Activated T-cell treated with anti-CD3 and anti-CD28 coated beads, Interleukin-2, amount 50 U/mL, for 24 hours (primary cell): ENCODE measurements at places on chromosomes 1 and 21.

DNA sequence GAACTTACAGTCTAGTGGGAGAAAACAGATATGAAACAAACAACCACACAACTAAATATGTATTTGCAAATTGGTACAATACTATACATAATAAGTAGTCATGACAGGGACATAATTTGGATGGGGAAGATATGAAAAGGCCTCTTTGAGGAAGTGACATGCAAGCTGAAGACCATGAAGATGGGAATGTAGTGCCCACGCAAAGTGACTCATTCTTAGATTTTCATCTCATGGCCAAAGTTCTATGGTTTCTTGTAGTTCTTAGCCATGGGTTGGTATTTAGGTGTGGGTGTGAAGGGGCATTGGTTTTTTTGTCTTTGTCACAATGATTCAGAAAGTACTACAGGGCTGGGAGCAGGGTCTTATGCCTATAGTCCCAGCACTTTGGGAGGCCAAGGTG, 105.4 kb upstream of the FAM78B start:
- H3K4me3 ChIP-seq: no peak overlapping the region
- no peak overlapping the region for H3K27ac ChIP-seq
- H3K36me3 ChIP-seq: no peaks in the 10 kb centered on the region

DNA sequence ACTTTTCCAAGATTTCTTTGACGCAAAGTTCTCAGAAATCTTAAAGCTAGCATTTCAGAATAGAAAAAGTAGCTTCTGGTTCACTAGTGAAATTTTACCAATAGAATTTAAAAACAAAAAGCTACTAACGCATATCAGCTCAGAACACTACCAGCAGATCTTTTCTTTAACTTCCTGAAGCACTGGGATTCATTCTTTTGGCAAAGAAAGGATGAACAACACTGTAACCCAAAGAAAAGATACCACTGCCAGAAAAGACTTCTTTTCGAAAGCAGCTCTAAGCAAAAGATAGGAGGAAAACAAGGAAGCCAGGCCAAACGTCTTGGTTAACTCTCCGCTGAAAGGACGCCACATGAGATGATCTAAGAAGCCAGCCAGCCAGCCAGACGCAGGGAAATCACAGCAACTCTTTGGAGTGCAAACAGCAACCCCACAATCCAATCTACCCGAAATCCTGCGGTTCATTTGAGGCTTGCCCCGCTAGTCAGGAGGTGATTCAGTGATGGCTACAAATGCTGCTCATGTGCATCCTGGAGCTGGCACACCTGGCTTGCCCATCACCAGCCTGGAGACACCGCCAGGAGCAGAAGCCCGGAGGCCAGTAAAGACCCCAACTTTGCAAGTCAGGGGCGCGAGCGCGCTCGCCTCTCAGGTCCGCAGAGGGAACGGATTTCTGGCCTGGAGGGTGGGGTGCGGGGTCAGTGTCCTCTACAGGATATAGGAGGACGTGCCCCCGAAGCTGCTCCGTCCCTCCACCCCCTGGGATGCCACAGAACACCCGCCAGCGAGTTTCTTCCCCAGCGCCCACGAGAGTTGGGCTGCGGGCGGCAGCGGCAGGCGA, 812 bp downstream of the NBPF1 start:
- H3K27ac ChIP-seq: no peak overlapping the region
- no peaks in the 10 kb centered on the region for H3K27me3 ChIP-seq
- no peaks in the 10 kb centered on the region for H3K4me1 ChIP-seq
- no peaks in the 10 kb centered on the region for H3K36me3 ChIP-seq
- peak; percentile 76 for DNase-seq

- no peaks in the 10 kb centered on the region for H3K27me3 ChIP-seq
- peaks cover 26% of the 10 kb centered on the region for H3K4me1 ChIP-seq
- no peak overlapping the region for H3K27ac ChIP-seq
- no peak overlapping the region for H3K4me3 ChIP-seq
- DNase-seq: no peak
Measured at GRCh38 chr1:17014671-17015567, 3.2 kb upstream of the ATP13A2 start.

DNA sequence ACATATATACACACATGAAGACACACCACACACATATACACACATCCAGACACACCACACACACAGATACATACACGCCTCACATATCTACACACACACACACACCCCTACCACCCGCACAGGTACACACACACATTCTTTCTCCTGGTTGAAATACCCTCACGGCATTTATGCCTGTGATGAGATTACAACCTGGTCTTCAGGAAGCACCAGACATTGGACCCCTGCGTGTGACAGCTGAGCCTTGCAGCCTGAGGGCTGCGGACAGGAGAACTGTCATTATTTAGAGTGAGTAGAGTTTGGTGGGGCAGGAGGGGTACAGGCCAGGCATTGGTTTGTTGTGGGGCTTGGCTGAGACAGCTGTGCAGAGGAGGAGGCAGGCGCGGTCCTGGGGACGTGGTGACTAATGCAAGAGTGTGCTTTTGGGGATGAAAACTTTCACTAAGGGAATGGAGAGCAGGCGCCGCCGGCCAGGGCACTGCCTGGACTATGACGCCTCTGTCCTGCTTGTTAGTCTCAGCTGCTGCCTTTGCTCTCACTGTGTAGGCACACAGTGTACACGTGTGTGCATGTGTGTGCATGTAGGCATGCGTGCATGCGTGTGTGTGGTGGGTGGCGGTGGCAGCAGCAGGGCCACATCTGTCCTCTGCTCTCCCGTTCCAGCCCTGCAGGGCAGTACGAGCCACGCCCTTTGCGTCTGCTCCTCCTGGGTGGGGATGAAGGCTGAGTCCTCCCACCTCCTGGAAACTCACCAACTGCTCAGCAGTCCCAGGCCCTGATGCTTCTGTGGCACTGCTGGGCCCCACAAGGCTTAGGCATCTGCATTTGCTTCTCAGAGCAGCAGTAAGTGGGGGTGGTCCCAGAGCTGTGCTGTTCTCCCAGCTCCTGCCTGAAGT, 57.6 kb downstream of the SPSB1 start:
- no peak overlapping the region for H3K27ac ChIP-seq
- no peak overlapping the region for H3K4me3 ChIP-seq
- H3K4me1 ChIP-seq: peaks cover 8% of the 10 kb centered on the region
- H3K27me3 ChIP-seq: no peaks in the 10 kb centered on the region

DNA sequence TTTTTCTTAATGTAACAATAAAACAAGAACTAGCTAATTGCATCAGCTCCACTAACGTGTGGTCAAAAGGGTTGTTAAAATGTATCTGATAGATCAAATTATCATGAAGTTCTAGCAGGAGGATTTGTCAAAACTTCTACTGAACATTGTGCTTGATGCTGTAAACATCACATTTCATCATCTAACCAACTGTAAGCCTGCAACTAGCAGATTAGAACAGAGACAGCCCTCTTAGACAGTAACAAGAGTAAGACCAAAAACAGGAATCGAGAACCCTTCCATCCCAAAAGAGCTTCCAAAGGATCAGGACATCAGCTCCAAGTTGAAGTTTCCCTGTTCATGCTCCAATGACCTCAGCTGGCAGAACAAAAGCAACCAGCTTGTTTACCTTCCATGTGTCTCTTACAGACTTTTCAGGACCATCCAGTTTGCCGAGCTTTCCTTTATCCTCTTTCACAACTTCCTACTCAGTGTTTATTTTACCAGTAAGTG, 44.6 kb downstream of the NIBAN1 start:
- H3K4me1 ChIP-seq: peaks cover 16% of the 10 kb centered on the region
- no peak for DNase-seq
- H3K36me3 ChIP-seq: peaks cover 9% of the 10 kb centered on the region
- no peak overlapping the region for H3K27ac ChIP-seq

- peak overlapping the region; percentile 96 for H3K27ac ChIP-seq
- no peak for DNase-seq
- H3K36me3 ChIP-seq: peaks cover 21% of the 10 kb centered on the region
- peak overlapping the region; percentile 90 for H3K4me3 ChIP-seq
Measured at GRCh38 chr1:205211839-205212536, 486 bp upstream of the DSTYK start.

DNA sequence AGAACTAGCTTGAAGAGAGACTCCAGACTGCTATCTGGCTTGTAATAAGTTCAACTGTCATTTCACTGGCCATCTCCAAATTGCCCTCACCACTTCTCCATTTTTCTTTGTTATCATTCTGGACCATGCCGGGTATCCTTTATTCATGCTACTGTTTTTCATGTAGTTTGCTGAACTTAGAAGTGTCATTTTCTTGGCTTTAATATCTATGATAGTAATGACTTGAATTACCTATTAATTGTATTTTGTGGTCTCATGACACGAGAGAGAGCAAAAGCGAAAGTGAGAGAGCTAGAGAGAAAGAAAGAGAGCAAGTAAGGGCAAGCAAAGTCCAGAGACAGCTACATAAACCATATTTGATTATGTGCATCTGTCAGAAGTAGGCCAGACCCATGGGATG, 184.9 kb upstream of the ATP1B1 start:
- no peak for DNase-seq
- no peaks in the 10 kb centered on the region for H3K36me3 ChIP-seq
- peaks cover 8% of the 10 kb centered on the region for H3K4me1 ChIP-seq
- no peak overlapping the region for H3K27ac ChIP-seq
- peaks cover 6% of the 10 kb centered on the region for H3K27me3 ChIP-seq

DNA sequence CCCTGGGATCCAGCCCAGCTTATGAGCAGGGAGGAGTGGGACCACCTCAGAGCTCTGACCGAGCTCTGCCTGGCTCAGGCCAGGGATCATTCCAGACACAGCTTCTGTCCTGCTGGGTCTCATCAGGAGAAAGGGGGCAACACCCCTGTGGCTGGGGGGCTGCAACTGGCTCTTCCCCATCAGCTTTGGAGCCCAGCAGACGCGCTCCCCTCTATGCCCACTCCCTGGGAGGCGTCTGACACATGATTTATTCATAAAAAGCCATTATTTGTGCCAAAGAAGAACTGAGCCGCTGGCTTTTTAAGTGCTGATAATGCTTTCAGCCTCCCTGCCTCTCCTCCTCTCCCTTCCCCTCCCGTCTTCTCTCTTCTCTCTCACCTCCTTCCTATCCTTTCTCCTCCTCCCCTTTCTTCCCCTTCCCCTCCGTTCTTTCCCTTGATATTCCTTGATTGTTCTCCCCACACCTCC, 25.0 kb downstream of the FOXO6 start:
- no peaks in the 10 kb centered on the region for H3K36me3 ChIP-seq
- peaks cover 10% of the 10 kb centered on the region for H3K4me1 ChIP-seq
- peaks cover 45% of the 10 kb centered on the region for H3K27me3 ChIP-seq
- DNase-seq: no peak
- H3K4me3 ChIP-seq: no peak overlapping the region

GRCh38 chr1:235021321-235021720, 107.3 kb downstream of the TOMM20 start:
- peak; percentile 27 for DNase-seq
- no peaks in the 10 kb centered on the region for H3K27me3 ChIP-seq
- no peaks in the 10 kb centered on the region for H3K36me3 ChIP-seq
- H3K4me3 ChIP-seq: no peak overlapping the region
- no peak overlapping the region for H3K27ac ChIP-seq

DNA sequence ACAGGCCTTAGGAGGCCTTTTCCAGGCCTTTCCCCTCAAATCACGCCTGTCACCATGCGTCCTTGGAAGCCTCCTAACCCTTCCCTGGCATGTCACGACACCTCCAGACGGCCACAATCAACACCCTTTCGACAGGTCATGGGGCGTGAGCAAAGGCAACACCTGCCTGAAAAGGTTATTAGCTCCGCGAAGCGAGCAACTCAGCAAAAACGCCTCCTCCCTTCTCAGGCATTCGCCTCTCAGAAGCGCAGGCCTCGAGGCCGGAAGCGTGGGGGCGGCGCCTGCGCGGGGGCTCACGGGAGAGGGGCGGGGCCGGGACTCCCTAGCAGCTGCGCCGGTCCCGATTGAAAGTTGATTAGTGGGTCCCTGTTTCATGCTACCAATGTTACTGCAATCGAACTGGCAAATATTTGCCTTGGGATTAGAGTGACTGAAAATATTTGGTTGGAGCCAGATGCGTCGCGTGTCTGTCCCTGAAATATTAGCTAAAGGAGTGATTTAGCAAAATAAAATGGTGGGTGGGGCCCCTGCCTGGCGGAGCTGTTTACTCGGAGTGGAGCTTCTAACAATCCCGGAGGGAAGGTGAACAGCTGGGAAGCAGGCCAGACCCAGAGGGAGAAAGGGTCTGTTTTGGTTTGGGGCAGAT, 44.9 kb downstream of the GFI1 start:
- no peak overlapping the region for H3K4me3 ChIP-seq
- DNase-seq: no peak
- peaks cover 16% of the 10 kb centered on the region for H3K4me1 ChIP-seq
- no peaks in the 10 kb centered on the region for H3K27me3 ChIP-seq
- no peaks in the 10 kb centered on the region for H3K36me3 ChIP-seq

GRCh38 chr1:3194760-3195479, 125.9 kb downstream of the PRDM16 start:
- H3K4me1 ChIP-seq: no peaks in the 10 kb centered on the region
- H3K27me3 ChIP-seq: peaks cover 7% of the 10 kb centered on the region
- DNase-seq: no peak
- no peak overlapping the region for H3K27ac ChIP-seq

GRCh38 chr1:60950224-60951063, 131.9 kb upstream of the NFIA start:
- H3K4me3 ChIP-seq: no peak overlapping the region
- H3K36me3 ChIP-seq: no peaks in the 10 kb centered on the region
- peaks cover 2% of the 10 kb centered on the region for H3K4me1 ChIP-seq
- no peak for DNase-seq

DNA sequence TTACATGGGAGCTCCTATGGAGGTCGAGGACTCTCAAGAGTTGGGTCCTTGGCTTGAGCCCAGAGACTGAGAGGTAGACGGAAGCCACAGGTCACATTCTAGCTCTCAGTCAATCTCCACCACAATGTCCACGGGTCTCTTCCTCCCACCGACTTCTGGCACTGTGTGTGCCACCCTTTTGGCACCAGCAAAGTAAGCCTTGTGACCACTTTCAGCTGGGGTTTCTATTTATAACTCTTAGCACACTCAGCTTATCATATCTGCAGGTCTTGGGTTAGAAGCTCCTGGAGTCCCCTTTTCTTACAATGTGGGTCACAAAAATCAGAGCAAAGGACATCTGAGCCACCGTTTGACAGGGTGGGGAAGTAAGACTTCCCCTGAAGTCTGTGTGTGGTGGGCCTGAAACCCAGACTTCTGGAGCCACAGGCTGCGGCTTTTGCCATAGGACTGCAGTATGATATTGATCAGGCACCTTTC, 28.3 kb downstream of the NCMAP start:
- H3K4me3 ChIP-seq: no peak overlapping the region
- H3K27me3 ChIP-seq: no peaks in the 10 kb centered on the region
- DNase-seq: no peak
- H3K4me1 ChIP-seq: peaks cover 7% of the 10 kb centered on the region
- no peaks in the 10 kb centered on the region for H3K36me3 ChIP-seq
- no peak overlapping the region for H3K27ac ChIP-seq

DNA sequence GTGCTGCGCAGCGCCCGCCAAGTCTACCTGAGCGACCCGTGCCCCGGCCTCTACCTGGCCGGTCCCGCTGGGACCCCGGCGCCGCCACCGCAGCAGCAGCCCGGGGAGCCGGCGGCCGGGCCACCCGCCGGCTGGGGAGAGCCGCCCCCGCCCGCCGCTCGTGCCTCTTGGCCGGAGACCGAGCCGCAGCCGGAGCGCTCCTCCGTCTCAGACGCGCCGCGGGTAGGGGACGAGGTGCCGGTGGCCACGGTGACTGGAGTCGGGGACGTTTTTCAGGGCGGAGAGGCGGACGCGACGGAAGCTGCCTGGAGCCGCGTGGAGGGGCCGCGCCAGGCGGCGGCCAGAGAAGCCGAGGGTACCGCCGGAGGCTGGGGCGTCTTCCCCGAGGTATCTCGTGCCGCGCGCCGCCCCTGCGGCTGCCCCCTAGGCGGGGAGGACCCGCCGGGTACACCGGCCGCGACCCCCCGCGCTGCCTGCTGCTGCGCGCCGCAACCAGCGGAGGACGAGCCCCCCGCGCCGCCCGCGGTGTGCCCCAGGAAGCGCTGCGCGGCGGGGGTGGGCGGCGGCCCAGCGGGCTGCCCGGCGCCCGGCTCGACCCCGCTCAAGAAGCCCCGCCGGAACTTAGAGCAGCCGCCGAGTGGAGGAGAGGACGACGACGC, 646 bp downstream of the IER5 start:
- H3K27ac ChIP-seq: peak overlapping the region; percentile 99
- no peaks in the 10 kb centered on the region for H3K27me3 ChIP-seq
- DNase-seq: peak; percentile 69
- peaks cover 48% of the 10 kb centered on the region for H3K36me3 ChIP-seq
